Neuronal stem cell (in vitro differentiated cells): ENCODE measurements at places on chromosomes 5 and 9.

- no peak for DNase-seq
- H3K27ac ChIP-seq, result no peak overlapping the region
- H3K4me3 ChIP-seq, result no peak overlapping the region
These were observed 308.6 kb upstream of the RGMB start for GRCh38 chr5:98464737-98465330.

DNA sequence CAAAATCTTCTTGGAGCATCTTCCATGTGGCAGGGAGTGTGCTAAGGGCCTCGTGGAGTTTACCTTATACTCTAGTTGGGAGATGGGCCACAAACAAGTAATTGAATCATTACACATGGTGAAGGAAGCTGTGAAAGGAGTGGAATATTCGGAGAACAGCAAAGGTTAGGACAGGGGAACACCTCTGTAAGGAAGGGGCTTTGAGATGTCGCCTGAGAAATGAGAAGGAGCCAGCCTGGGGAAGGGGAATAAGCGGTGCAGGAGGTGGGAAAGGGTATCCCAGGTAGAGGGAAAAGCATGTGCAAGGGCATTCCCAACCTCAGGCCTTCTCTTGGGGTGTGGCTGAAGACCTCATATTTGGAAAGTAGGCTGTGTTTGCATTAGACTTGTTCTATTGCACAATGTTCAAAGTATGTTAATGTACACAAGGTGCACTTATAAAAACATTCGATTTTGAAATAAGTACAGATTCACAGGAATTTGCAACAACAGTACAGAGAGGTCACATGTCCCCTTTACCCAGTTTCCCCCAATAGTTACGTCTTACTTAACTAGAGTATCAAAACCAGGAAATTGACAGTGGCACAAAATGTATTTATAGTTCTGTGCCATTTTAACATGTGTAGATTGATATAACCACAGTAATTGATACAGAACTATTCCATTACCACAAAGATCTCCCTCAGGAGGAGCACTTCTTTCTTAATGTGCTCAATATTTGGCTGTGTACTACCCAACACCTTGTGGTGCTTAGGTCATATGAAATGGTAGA, 2.4 kb upstream of the STOM start:
- H3K4me3 ChIP-seq, result no peak overlapping the region
- peaks cover 39% of the 10 kb centered on the region for H3K27me3 ChIP-seq
- no peak overlapping the region for H3K27ac ChIP-seq
- H3K4me1 ChIP-seq, result peaks cover 2% of the 10 kb centered on the region
- H3K36me3 ChIP-seq, result no peaks in the 10 kb centered on the region
- no peak for DNase-seq

DNA sequence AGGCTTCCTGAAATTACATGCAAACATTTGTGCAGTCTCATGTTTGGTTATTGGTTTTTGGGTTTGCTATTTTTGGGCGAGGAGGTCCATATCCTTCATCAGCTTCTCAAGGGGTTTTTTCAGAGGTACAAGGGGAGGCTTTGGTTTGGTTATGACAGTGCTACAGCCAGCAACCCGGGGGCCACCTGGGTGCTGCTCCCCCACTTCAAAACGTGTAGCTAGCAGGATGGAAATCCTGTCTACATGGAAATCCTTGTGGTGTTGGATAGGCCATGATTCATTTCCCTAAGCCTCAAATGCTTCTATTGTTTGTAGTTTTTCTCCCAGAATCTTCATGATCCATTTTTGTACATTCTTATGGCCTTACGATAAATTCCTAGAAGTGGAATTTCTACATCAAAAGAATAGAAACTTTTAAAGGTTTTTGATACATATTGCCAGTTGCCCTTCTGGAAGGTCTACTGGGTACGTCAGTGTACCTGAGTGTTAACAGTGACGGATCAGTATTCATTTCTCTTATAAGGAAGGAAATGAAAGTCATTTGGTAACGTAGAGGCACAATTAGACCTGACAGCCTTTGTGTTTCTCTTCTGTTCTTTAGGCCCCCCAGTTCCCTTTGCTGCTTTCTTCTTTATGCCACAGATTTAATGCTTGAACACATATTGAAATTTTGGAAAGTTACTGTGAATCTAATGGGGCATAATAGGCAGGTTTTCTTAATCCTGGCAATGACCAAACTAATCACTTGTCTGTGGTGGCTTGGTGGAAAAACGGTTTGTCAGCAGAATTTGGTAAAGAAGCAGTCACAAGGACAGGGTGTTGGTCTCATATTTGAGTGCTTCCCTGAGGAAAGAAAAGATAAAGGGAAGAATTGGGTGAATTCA, 69.7 kb upstream of the ABL1 start:
- H3K4me1 ChIP-seq, result peaks cover 28% of the 10 kb centered on the region
- no peak overlapping the region for H3K27ac ChIP-seq
- no peaks in the 10 kb centered on the region for H3K36me3 ChIP-seq
- H3K27me3 ChIP-seq, result no peaks in the 10 kb centered on the region

DNA sequence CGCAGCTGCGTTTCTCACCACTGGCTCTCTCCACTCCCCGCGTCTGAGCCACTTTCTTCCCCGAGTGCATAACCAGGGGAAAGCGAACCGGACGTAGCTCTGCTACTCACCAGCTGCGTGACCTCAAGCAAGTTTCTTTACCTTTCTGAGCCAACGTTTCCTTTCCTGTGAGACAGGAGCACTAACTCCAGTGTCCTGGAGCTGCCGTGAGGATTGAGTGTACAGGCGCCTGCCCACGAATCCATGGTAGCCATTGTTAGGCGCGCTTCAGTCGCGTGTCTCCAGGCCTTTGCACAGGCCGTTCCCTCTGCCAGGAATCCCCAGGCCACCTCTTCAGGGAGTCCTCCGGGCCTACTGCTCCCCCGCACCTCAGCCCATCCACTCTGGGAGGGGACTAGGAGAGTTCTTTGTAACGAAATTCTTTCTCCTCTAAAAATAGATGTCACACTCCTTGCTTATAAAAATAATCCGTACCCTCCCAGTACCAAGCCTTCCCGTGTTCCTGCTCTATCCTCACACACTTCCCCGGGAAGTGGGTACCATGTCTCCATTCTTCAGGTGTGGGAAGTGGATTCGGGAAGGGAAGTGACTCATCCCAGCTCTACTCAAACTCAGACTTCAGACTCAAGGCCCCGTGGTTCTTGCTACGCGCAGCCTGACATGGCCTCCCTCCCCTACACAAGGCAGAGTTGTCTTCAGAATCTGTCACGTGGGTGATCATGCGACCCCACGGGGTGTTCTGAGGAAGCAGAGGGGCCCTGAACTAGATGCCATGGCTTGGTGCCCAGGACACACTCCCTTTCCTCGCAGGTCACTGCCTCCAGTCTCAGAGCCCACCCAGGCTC, 16.1 kb upstream of the CRB2 start:
- no peak overlapping the region for H3K27ac ChIP-seq
- H3K27me3 ChIP-seq, result no peaks in the 10 kb centered on the region
- peaks cover 15% of the 10 kb centered on the region for H3K4me1 ChIP-seq
- no peak overlapping the region for H3K4me3 ChIP-seq
- H3K36me3 ChIP-seq, result no peaks in the 10 kb centered on the region
- DNase-seq, result no peak

GRCh38 chr5:73823508-73823925, 197.5 kb downstream of the ARHGEF28 start:
- H3K4me1 ChIP-seq, result no peaks in the 10 kb centered on the region
- DNase-seq, result no peak

DNA sequence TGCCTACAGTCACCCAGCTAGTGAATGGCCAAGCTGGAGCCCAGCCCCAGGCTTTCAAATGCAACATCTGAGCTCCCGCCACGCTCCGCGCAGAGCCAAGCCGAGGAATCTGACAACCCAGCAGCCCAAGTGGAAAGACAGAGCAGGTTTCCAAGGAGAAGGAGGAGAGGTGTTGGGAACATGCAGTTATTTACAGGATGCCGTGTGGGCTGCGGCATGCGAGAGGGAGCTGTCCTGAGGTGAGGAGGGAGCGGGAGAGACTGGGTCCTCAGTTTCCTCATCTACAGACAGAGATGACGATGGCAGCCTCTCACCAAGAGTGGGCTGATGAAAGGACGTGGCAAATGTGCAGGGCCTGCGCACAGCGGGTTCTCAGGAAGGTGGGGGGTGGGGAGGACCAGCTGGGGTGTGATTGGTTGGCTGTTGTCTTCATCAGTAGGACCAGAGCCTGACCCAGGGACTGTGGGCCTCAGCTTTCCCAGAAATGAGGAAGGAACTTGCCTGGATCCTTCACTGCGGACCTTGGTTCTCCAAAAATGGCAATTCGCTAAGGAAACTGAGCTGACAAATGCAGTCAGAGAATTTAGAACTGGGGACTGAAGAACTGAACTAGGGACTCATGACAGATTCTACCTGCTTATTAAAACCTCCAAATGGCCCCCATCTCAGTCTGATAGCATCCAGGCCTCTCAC, 14.8 kb upstream of the CPLX2 start:
- no peak overlapping the region for H3K4me3 ChIP-seq
- no peak overlapping the region for H3K27ac ChIP-seq
- no peaks in the 10 kb centered on the region for H3K36me3 ChIP-seq
- DNase-seq, result no peak
- peaks cover 5% of the 10 kb centered on the region for H3K4me1 ChIP-seq

DNA sequence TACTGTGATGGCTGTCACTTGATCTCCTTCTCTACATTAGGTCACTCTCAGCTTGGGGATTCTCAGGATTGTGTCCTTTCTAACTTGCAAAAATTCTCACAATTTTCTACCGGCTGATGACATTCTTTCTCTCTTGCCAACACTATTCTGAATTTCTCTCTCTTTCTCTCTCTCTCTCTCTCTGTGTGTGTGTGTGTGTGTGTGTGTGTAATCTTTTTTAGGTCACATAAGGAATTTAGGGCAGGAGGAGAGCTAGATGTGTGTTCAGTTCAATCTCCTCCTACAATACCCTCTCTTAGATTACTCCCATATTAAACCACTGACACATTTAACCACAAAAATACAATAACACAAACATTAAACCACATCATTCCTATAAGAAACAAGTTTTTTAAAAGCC, 242.3 kb upstream of the NREP start:
- no peaks in the 10 kb centered on the region for H3K27me3 ChIP-seq
- no peak overlapping the region for H3K27ac ChIP-seq
- DNase-seq, result no peak
